ENCODE measurements at places on chromosomes 2 and 18.
A peak's percentile ranks its signal among the peaks of the same experiment; 100 is the strongest.

DNA sequence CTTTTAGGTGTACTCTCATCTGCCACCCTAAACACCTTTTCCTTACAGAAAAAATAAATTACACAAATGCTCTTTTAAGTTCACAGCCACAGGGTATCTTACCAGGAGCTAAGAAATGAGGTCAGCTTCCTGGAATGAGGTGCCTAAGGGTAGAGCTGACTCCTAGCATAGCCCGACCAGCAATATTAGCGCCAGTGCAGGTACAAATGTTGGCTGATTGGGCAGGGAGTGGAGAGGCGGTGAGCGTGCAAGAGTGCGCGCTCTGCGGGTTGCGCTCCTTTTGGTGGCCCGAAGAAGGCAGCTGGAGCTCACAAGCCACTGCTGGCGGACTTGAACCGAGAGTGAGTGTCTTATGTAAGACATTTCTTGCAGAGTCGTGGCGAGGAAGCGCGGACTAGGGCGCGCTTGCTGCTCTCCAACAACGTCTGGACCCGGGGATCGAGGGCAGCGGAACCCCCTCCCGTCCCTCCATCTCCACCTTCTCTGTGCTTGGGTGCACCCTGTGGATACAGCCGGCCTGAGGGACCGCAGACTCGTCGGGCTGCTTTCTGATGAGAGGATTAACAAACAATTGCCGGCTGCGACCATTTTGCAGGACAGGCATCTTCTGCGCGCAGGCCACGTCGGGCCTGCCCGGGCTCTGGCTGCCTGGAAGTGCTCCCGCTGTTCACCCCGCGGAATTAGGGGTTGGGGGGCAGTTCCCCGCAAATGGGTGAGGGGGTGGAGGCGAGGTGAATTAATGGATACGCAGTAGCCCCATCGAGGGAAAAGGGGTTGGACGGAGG is 17.3 kb downstream of the BOLA3 start:
- DNase-seq: no peak

DNA sequence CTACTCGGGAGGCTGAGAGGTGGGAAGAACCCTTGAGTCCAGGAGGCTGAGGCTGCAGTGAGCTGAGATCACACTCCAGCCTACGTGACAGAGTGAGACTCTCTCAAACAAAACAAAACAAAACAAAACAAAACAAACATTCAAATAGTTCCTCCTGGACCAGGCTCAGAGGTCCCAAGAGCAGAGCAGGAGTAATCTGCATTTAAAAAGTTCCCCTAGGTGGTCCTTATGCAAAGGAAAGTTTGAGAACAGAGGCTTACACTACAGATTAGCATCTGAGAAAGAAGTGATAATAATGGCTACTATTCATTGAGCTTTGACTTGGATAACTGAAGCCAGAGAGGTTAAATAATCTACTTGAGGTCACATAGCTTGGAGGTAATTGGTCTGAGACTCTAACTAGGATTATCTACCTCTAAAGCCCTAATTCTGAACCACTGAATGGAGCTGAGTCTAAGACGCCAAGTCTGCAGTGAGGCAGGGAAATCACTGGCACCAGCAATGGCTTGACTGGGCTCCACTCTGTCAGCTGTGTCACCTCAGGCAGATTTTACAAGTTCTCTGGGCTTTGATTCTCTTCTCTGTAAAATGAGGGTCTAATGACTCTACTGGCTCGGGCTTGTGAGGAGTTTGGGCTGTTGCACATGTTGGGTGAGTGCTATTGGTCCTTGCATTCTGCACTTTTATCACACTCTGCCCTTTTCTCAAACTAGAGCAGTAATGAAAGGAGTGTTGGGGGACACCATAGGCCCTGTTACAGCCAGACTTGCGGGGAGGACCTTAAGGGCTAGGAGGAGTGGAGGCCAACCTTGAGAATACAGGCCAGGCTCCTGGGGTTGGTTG is 29.2 kb upstream of the DLX2 start:
- DNase-seq: no peak

DNA sequence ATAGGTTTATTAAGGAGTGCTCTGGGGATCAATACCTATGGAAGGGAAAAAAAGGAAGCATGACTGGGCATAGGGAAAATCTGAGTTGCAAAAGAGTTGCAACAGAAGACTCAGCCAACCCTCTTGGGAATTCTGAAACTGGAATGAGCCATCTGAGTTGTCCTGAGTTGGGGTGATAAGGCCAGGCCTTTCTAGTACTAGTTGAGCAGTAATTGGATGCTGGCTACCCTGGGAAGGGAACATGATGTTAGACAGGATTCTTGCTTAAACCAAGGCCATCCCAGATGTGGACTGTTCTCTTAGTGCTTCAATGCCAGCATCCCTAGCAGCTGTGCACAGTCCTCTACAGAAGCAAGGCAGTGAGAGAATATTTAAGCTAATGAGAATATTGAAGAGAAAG is 348.8 kb upstream of the GULP1 start:
- peak; percentile 52 for DNase-seq

DNA sequence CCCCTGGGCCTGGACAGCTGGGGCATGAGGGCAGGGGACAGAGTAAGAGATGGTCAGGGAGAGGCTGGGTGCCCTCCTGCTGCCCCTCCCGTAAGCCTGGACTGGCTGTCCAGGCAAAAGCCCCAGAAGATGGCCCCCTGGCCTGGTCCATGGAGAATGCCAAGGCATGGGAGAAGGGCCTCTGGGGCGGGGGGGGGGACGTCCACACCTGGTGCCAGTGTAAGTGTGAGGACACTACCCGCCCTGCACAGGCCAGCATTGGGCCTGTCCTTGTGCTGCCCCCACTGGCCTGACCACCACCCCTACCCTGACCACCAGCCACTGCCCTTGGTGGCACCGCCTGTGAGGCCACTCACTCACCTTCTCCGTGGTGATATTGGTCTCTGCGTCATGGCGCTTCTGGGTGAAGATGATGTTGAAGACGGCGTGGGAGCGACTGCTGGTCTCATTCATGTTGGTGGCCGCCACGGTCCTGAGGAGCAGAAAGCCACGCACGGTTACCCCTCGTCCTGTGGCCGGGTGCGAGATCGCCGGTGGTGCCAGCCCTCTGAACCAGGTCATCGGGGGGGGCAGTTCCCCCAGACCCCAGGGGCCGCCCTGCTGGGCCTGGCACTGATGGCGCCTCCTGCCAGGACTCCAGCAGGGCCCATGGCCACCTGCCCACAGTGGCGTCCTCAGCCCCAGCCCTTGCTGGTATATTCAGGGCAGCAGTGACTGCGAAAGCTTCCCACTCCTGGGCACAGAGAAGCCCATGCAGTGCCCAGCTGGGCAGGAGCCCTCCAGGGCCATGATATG is 35.2 kb downstream of the KIF1A start:
- no peak for DNase-seq

- DNase-seq: peak; percentile 28
These were observed 518.0 kb downstream of the ZNF516 start for GRCh38 chr18:75977081-75977480.

GRCh38 chr2:200307724-200308545 is 1.4 kb downstream of the SPATS2L start:
- DNase-seq: peak; percentile 72

DNA sequence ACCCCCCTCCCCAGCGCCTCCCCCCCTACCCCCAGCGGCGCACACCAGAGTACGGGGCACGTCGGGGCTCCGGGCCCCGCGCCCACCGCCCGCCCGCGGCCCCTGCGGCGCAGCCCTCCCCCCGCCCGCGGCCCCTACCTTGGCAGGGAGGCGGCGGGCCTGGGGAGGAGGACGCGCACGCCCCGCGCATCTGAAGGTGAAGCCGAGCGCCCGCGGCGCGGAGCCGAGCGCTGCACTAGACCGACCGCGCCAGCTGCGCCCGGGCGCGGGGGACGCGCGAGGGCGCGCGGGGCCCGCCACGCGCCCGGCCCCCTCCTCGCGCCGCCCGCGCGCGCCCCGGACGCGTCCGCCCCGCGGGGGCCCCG is at the start of gene ZNF516:
Gene ZNF516, minus strand, starts transcription at position 237 of the 365 bp plus-strand sequence. CDS start 52,188 bp downstream, outside the sequence.
- DNase-seq: peak; percentile 44

DNA sequence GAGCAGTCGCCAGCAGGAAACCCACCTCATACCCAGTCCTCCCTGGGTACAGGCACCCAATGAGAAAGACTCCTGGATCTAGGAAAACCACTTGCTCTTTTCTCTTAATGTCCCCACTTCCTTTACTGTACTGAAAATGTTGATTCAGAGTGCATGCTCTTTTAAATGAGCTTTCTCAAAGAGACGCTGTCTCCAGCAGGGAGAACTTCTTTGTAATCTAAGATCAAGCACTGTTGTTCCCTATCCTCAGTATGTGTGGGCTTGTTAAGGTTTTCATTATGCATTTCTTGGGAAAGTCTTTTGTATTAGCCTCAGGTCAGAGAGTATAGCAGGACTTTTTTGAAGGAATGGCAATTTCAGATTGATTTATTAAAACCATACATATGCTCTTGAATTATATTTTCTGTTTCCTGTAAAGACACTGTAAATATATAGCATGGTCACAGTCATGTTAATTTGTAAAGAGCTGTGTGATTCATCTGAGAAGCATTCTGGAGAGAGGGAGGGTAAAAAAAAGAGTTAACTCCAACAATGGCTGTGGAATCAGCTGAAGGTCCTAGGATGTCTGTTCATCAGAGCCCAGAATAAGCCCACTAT is 178.1 kb downstream of the MGAT5 start:
- peak; percentile 63 for DNase-seq

- peak; percentile 76 for DNase-seq
These were observed 147.3 kb upstream of the DLX2 start for GRCh38 chr2:172249986-172250385.

- DNase-seq: peak; percentile 6
These were observed 18.2 kb downstream of the AFTPH start for GRCh38 chr2:64542071-64543007.

GRCh38 chr18:35164133-35164532 is 76.7 kb upstream of the ZNF397 start:
- DNase-seq: no peak

DNA sequence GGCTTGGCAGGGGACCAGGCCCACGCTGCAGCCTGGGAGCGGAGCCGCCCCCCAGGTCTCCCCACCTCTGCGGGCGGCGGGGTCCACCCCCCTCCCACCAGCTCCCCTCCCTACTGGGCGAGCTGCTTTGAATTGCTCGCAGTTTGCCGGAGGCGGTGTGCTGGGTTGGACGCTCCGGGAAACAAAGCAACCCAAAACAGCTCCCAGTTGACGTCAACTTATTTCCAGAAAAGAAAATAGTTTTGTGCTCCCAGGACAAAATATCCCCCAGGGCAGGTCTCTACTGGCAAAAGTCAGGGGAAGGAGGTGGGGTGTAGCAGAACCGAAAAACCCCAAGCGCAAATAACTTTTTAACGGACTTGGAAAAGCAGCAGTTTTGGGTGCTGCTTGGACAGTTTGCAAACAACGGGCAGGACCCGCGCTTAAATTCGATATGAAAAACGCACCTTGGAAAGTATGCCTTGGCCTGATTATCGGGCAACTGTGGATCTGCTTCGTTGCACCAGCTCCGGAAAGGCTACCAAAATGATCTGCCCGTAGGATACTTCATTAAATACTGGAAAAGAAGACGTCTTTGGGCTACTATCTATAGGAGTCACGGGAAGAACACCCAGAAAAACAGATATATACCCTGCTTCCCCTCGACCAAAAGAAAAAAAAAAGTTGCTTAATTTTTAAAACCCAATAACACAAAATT is 2.8 kb upstream of the KCTD1 start:
- DNase-seq: no peak

DNA sequence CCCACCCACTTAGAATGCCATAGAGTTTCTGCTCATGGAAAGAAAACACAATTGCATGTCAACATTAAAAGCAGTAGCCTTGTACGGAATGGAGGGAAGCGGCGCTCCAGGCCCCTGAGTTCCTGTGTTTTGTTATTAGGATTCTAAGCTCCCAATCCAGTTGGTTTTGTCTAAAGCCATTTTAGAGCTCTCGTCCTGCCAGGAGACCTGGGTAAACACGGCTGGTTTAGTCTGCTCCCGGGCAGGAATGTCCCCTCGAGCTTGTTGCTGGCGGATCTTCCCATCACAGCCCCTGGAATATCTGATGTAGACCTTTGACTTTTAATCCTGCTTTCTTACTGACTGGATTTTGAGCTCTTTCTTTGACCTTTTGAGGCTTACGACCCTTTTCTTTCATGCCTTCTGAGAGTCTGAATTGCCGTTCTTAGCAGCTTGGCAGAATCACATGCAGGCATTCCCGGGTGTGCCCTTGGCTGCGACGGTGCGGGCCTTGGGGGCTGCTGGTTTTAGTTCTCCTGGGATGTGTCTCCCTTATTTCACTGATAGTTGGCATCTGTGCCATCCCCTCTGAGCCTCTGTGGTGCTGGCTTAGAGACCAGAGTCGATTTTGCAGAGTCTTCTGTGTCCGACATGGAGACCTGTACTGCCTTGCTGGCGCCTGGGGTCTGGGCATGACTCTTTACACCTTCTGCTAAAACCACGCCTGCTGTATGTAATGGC is 25.4 kb downstream of the GREB1 start:
- DNase-seq: no peak

DNA sequence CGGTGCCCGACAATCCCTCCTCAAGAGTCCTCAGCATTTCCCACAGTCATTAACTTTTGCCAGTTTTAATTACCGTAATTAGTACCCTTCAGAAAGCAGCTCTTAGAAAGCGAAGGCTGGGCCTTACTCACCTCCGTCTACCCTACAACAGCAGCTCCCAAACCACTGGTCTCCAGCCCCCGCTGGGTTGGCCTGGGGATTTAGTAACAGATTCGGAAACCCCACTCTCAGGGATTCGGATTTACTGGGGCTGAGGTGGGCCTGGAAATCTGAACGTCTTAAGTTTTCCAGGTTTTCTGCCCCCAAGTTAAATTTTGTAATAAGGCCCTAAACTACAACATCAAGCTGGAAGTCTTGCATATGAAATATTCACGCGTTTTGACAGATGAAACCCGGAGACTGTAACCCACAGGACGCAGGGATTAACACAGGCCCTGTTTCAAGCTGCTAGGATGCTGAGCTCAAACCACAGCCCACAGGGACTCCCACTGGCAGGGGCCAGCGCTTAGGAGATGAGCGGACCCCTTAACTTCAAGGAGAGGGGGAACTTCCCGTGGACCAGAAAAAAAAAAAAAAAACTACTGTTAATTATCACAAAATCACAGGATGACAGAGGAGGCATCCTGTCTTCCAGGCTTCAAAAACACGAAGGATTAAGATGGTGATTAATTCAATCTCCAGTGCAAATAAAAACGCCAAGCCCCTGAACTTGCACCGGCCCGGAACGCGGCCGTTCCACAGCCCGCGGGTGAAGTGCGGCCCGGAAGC is 985 bp downstream of the ILKAP start:
- peak; percentile 20 for DNase-seq

- peak; percentile 44 for DNase-seq
These were observed 65.6 kb downstream of the CYP26B1 start for GRCh38 chr2:72082021-72082601.

- peak; percentile 86 for DNase-seq
These were observed 1403.6 kb downstream of the SUCLG1 start for GRCh38 chr2:83055376-83056010.

Data from fibroblast of lung (primary cell).